Activated CD8-positive, alpha-beta memory T cell treated with anti-CD3 and anti-CD28 coated beads, Interleukin-2, amount 50 U/mL, for 4 hours (primary cell): ENCODE measurements at places on chromosomes 6 and 20.

- no peak for DNase-seq
Measured at GRCh38 chr6:8859501-8859900, 424.2 kb upstream of the SLC35B3 start.

- no peak for DNase-seq
Measured at GRCh38 chr20:31877684-31878083, 7.2 kb downstream of the TTLL9 start.

DNA sequence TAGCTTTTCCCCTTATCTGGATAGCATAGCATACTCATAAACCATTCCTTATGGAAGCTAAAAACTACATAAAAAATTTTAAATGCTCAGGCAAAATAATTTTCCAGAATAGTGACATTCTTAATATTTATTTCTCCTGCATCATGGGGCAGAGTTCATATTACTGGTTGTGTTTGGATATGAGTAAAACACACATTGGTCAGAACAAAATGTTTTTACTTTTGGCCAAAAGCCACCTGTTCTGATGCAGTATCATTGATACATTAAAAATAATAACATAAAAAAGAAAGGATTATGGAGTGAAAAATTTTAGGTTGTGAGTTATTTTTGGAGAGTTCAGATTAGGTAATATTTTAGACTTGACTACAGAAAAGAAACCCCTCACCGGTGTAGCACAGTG is 33.6 kb downstream of the TRAM2 start:
- no peak for DNase-seq

- peak; percentile 57 for DNase-seq
Measured at GRCh38 chr20:728256-728944, 39.9 kb downstream of the SLC52A3 start.

DNA sequence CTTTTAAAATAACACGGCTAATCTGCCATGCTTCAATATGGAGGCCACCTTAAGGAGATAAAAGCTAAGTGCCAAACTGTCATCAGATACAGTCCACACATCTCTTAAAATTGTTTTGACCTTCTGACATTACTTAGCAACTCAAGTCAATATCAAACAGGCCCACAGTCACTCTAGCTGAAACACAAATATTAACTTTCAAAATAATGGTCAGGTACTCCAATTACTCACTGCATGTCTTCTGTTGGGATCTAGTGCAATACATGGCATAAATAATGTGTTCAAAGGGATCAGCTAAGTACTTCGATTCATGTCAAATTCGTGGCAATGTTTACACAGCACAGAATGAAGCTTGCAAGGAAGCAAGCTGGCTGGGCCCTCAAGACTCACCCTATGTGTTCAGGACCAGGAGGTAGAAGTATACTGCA is 133.9 kb upstream of the BEND6 start:
- DNase-seq, result no peak

DNA sequence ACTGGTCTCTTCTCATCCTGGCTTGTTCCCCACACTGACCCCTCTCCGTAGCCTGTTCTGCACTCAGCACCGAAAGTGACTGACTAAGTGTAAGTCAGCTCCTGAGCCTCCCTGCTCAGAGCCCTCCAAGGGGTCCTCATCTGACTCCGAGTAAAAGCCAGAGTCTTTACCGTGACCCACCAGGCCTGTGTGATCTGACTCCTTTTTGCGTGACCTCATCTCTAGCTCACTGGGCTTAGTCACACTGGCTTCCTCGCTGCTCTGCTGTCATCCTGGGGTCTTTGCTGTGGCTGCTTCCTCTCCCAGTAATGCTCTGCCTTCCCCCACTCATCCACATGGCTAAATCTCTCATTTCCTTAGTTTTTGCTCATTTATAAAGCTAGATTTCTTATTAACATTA is 116.6 kb downstream of the PLCB4 start:
- DNase-seq, result no peak

DNA sequence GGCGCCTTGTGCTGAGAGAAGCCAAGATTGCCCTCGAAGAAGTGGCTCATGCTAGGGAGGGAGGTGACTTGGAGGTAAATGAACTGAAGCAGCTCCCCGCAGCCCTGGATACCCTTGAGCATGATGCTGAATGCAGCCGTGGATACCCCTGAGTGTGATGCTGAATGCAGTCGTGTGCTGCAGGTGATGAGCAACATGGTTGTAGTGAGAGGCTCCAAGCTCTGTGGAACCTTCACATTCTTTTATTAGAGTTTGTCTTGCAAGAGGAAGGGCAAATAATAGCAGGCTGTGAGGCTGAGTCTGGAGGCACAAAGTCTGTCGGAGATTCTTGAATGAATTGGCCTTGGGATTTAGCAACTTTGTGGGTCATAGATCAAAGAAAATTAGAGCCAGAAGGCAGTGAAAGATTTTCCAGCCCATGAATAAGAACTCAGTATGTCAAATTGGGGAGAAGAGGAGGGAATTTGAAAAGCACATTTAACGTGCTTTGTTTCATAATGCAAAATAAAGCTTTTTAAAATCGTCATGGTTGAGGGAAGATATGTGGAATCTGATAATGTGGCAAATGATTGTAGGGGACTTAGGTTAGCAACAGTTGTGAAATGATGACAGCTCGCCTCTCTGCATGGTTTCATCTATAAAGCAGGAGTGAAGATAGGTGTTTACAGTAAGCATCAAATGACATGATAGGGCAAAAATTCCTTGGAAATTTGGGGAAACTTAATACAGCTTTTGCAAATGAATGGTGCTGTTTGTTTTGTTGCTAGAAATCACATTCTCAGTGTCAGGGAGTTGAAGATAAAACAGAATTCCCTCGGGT is 120.1 kb upstream of the TIAM2 start:
- no peak for DNase-seq

GRCh38 chr6:143733510-143733909 is 55.7 kb downstream of the PHACTR2 start:
- no peak for DNase-seq

DNA sequence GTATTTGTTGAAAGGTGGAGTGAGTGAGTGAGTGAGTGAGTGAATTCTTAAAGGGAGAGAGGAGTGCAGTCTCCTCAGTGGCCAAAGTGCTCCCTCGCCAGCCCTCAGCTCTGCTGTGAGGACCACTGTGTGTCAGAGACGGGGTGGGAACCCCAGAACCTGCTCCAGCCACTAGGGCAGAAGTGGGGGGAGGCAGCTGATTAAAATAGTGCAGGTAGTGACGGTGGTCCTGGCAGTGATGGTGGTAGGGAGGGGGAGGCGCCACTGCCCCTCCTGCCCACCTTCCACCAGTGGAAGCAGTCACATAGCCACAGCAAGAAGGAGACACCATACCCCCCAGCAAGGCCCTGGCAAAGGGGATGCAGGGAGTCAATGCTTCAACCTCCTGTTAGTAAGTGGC is 133.5 kb downstream of the PHACTR3 start:
- DNase-seq, result no peak

DNA sequence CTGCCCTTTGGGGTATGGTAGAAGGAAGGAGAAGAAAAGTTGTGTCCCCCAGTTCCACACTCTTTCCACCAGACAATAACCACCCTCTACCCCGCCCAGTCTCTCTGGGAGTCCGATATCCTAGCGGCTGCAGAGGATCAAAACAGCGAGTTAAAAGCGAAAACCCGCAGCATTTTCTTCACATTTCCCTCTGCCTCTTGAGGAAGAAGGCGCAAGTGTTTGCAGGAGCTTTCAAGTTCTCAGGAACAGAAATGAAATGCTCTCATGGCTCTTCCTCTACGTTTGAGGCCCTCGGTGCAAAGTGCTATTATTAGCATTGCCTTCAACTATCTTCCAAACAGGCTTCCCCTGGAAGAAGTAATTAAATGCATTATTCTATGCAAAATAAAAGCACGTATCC is 52.2 kb upstream of the CCDC167 start:
- DNase-seq, result no peak

DNA sequence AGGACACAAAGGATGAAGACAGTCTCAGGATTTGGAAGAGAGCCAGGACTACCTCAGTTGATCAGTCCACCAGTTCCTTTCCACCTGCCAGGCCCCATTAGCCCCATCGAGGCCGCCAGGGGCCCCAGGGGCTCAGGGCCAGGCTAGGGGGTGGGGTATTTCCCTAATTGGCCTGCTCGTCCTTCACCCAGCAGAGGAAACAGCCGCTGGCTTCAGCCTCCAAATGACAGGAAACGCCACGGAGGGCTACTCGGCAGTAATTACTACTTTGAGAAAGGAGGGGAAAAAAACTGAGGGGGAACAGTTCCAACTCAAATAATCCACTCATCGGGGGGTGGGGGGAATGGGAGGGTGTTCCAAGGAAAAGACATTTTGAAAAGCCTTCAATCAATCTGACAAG is 42.7 kb downstream of the MAFB start:
- no peak for DNase-seq

- no peak for DNase-seq
Measured at GRCh38 chr6:6811128-6812009, 222.8 kb downstream of the LY86 start.

GRCh38 chr20:50528804-50529351 is 18.7 kb downstream of the PTPN1 start:
- DNase-seq, result no peak

DNA sequence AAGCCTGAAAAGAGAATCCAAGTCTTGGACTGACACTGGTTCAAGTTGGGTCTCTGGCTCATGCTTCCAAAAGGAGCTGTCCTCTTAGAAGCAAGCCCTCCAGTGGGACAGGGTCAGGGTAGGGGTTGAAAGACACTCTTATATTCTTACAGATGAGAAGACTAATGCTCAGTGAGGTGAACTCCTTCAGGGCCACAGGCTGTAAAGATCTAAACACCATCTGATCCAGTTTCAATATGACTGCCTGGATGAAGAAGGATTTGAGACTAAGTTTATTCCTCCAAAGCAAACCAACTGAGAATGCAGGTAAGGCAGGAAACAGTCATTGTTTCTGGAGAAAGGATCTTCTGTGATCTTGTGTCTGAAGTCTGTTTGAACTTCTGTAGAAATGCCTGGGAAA is 99.0 kb upstream of the TAB2 start:
- DNase-seq, result no peak

- DNase-seq, result no peak
Measured at GRCh38 chr6:149065658-149066556, 251.6 kb upstream of the TAB2 start.

DNA sequence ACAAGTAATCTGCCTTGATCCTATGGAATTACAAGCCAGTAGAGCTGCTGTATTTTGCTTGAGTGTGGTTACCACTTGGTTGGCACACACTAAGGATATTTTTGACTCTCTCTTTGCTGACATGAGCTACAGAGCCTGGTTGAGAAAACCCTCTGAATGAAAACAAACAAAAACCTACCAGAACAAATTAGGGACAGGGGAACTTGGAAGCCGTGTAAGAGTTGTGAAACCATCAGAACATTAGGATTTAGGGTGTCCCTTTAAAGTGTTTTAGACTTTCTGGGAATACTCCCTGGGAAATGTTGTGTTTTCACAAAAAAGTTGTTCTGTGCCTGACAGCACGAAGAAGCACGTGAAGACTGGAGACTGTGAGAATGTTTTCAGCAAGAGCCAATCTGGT is 20.5 kb upstream of the PDE7B start:
- DNase-seq, result no peak

DNA sequence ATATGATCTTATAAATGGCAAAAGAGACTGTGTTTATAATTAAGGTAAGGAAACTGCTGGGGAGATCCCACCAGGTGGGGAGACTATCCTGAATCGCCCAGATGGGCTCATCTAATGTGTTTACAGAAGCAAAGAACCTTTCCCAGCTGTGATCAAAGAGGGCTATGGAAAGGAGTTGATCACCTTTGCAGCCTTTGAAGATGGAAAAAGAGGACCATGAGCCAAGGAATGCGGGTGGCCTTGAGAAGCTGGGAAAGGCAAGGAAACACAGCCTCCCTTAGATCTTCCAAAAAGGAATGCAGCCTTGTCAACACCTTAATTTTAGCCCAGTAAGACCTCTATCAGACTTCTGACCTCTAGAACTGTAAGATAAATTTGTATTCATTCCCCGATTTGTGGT is 66.5 kb upstream of the ADGRG6 start:
- DNase-seq, result no peak

- no peak for DNase-seq
Measured at GRCh38 chr6:168190646-168191443, 111.8 kb upstream of the FRMD1 start.
